PC-9 (cell line): ENCODE measurements at places on chromosomes 1 and 21.

GRCh38 chr1:67977756-67978155, 72.7 kb downstream of the DIRAS3 start:
- no peaks in the 10 kb centered on the region for H3K4me1 ChIP-seq
- no peak for DNase-seq
- no peaks in the 10 kb centered on the region for H3K36me3 ChIP-seq
- H3K4me3 ChIP-seq = no peak overlapping the region

GRCh38 chr1:76759171-76759860, 108.0 kb upstream of the ST6GALNAC5 start:
- no peak for DNase-seq
- H3K4me1 ChIP-seq = no peaks in the 10 kb centered on the region
- no peaks in the 10 kb centered on the region for H3K36me3 ChIP-seq

- H3K27me3 ChIP-seq = no peaks in the 10 kb centered on the region
- H3K4me1 ChIP-seq = peaks cover 22% of the 10 kb centered on the region
- H3K36me3 ChIP-seq = no peaks in the 10 kb centered on the region
- no peak overlapping the region for H3K27ac ChIP-seq
- H3K4me3 ChIP-seq = no peak overlapping the region
- peak; percentile 39 for DNase-seq
Measured at GRCh38 chr1:67840449-67840848, 7.2 kb upstream of the GNG12 start.

GRCh38 chr1:73401666-73402065, 796.3 kb downstream of the LRRIQ3 start:
- H3K36me3 ChIP-seq = no peaks in the 10 kb centered on the region
- DNase-seq = no peak
- no peaks in the 10 kb centered on the region for H3K4me1 ChIP-seq

GRCh38 chr21:44300262-44300959, 558 bp downstream of the PFKL start:
- no peaks in the 10 kb centered on the region for H3K27me3 ChIP-seq
- H3K4me1 ChIP-seq = 0 out of 2 replicates have a peak, but pooled peaks cover 13% of the 10 kb centered on the region
- H3K36me3 ChIP-seq = no peaks in the 10 kb centered on the region
- peak; percentile 67 for DNase-seq
- 0 out of 2 replicates have a peak overlapping the region, but pooled peaks have one; percentile 26 for H3K27ac ChIP-seq

DNA sequence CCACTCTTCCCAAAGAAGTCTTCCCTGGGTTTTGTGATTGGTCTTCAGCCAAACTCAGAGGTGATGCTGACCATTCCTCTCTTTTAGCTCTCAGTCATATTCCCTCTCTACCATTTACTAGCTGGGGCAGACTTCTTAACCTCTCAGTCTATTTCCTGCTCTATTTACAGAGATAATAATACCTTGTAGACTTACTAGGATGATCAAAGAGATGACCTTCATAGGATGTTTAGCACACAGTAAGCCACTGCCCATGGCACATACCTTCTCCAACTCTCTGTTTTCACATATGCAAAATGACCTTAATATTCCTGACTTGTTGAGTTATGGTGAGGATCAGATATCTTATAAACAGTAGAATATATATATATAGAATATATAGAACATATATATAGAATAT, 106.2 kb upstream of the L1TD1 start:
- no peaks in the 10 kb centered on the region for H3K27me3 ChIP-seq
- H3K36me3 ChIP-seq = peaks cover 19% of the 10 kb centered on the region
- H3K4me1 ChIP-seq = no peaks in the 10 kb centered on the region
- no peak for DNase-seq
- no peak overlapping the region for H3K4me3 ChIP-seq
- no peak overlapping the region for H3K27ac ChIP-seq

DNA sequence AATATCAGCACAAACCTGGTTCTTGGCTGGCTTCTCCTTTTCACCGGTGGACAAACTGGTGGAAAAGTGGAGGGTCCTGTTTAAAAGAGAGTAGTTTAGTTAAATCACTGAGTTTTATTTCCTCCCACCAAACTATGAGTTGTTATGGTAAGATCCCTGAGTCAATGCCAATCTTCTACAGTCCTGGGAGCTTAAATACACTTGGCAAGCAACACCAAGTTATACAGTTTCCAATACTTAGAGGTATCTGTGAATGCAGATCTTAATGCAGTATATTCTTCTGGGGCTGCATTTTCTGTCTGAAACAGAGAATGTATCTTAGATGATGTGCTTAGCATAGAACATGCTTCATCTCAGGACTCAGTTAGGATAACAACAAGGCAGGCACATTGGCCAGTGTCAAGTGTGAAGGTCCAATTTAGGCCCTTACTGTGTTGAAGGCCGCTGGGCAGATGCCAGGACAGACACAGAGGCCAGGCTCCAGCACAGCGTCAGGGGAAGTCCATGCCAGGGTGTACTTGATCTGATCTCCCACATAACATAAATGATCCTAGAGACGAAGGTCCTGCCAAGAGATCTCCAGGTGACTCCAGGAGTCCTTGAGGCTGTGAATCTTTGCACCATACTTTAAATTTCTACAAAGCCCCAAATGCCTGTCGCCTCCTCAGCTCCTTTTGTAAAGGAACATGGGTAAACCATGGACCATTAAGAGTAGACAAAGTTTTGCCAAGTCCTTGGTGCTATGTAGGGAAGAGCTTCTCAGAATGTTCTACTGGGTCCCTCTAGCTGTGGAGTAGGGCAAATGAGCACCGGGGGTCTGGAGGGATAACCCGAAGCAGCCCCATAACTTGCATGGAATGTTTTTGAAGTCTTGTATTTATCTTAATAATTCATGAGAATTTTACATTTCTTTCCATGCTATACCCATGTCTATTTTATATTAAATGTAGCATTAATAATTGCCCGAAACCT, 76.8 kb downstream of the KCNJ15 start:
- no peak overlapping the region for H3K4me3 ChIP-seq
- H3K27ac ChIP-seq = no peak overlapping the region
- no peaks in the 10 kb centered on the region for H3K36me3 ChIP-seq
- H3K4me1 ChIP-seq = no peaks in the 10 kb centered on the region
- no peak for DNase-seq
- no peaks in the 10 kb centered on the region for H3K27me3 ChIP-seq

DNA sequence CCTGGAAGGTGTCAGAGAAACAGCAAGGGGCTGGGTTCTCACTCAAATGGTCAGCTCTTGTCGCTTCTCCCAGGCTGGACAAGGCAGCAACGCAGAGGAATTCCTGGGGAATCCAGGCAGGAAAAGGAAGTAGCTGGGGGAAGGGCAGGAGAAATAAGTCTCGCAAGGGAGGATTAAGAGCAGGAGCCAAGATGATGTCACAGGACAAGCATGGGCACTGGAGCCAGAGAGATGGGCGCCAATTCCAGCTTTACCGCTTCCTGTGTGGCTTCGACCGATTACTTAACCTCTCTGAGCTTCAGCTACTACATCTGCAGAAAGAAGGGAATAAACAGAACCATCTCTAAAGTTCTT, 70.5 kb downstream of the SSBP3 start:
- no peaks in the 10 kb centered on the region for H3K27me3 ChIP-seq
- no peak overlapping the region for H3K4me3 ChIP-seq
- H3K36me3 ChIP-seq = no peaks in the 10 kb centered on the region
- H3K27ac ChIP-seq = no peak overlapping the region

DNA sequence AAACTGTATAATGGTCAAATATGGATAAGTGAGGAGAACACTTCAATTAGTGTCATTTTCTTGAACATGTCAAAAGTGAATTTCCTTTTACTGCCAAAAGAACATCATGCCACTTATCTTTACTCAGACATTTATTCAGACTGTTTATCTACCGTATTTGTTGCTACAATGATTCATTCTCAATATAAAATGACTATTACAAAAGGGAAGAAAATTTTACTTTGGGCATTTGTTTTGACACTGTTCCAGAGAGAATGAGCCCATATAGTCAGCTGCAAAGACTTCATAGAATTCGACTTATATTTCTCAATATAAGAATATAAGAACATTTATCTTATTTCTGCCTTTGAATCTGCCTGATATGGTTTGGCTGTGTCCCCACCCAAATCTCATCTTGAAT, 1699.1 kb downstream of the BRINP3 start:
- H3K4me3 ChIP-seq = no peak overlapping the region
- no peak overlapping the region for H3K27ac ChIP-seq
- H3K27me3 ChIP-seq = no peaks in the 10 kb centered on the region
- H3K36me3 ChIP-seq = no peaks in the 10 kb centered on the region

- no peaks in the 10 kb centered on the region for H3K36me3 ChIP-seq
- DNase-seq = no peak
- H3K27ac ChIP-seq = no peak overlapping the region
- H3K4me1 ChIP-seq = no peaks in the 10 kb centered on the region
- no peak overlapping the region for H3K4me3 ChIP-seq
Measured at GRCh38 chr1:30257742-30258380, 465.5 kb downstream of the MATN1 start.

- H3K4me1 ChIP-seq = no peaks in the 10 kb centered on the region
- H3K27ac ChIP-seq = no peak overlapping the region
- H3K27me3 ChIP-seq = peaks cover 2% of the 10 kb centered on the region; the same call in 1 of the 2 replicates
Measured at GRCh38 chr1:57179001-57179400, 213.2 kb upstream of the C8B start.

DNA sequence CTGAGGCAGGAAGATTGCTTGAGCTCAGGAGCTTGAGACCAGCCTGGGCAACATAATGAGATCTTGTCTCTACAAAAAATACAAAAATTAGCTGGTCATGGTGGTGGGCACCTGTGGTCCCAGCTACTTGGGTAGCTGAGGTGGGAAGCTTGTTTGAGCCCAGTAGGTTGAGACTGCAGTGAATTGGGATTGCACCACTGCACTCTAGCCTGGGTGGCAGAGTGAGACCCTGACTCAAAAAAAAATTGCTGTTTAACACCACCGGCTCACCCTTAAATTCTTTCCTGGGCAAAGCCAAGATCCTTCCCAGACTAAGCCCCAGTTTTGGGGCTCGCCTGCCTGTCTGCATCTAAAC, 6.6 kb upstream of the NSUN4 start:
- H3K36me3 ChIP-seq = no peaks in the 10 kb centered on the region
- no peak for DNase-seq
- H3K27me3 ChIP-seq = no peaks in the 10 kb centered on the region
- H3K27ac ChIP-seq = no peak overlapping the region
- peaks cover 8% of the 10 kb centered on the region; the same call in 1 of the 2 replicates for H3K4me1 ChIP-seq

DNA sequence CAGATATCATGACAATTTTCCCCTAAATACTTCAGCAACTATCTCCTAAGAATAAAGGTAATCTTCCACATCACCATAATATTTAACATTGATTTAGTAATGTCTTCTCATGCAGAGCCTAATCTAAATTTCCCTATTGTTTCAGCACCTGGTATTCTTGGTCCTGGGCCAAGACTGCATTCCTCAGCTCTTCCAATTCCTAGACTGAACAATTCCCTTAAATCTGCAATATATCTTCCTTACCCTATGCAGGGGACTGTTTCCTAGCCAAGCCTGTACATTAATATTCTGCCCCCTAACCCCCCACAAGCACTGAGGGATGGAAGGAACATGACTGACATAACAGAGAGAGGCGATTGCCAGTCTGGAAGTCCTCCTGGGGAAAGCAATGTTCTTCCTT, 28.7 kb upstream of the DISP1 start:
- H3K27me3 ChIP-seq = peaks cover 73% of the 10 kb centered on the region
- H3K4me3 ChIP-seq = no peak overlapping the region
- DNase-seq = no peak
- H3K36me3 ChIP-seq = no peaks in the 10 kb centered on the region
- H3K27ac ChIP-seq = no peak overlapping the region
- H3K4me1 ChIP-seq = peaks cover 11% of the 10 kb centered on the region

DNA sequence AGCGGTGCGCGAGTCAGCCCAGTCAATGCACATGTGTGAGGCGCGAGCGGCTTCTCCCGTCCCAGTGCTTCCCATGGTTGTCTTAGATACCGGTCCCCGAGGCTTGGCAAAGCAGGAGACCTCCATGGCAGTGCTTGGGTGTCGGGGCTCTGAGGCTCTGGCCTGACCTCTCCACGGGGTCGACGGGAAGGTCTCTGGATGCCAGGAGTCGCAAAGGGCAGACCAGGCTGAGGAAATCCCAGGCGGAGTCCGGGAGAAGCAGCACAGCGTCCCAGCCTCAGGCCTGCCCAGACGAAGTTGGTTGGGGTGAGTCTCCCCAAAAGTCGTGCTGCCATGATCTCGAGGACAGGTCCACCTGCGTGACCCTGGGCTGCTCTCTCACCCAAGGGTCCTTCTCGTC, 3881.6 kb downstream of the SRGAP2C start:
- H3K27ac ChIP-seq = no peak overlapping the region
- H3K36me3 ChIP-seq = no peaks in the 10 kb centered on the region
- no peaks in the 10 kb centered on the region for H3K4me1 ChIP-seq

GRCh38 chr21:25496825-25497482, 110.3 kb downstream of the MRPL39 start:
- H3K4me3 ChIP-seq = no peak overlapping the region
- H3K27me3 ChIP-seq = no peaks in the 10 kb centered on the region
- no peaks in the 10 kb centered on the region for H3K4me1 ChIP-seq
- H3K27ac ChIP-seq = no peak overlapping the region

GRCh38 chr1:205748403-205749233, 1.4 kb downstream of the NUCKS1 start:
- peaks cover 27% of the 10 kb centered on the region for H3K4me1 ChIP-seq
- peaks cover 26% of the 10 kb centered on the region for H3K36me3 ChIP-seq
- H3K27ac ChIP-seq = peak overlapping the region; percentile 74
- H3K4me3 ChIP-seq = peak overlapping the region; percentile 85
- DNase-seq = no peak

DNA sequence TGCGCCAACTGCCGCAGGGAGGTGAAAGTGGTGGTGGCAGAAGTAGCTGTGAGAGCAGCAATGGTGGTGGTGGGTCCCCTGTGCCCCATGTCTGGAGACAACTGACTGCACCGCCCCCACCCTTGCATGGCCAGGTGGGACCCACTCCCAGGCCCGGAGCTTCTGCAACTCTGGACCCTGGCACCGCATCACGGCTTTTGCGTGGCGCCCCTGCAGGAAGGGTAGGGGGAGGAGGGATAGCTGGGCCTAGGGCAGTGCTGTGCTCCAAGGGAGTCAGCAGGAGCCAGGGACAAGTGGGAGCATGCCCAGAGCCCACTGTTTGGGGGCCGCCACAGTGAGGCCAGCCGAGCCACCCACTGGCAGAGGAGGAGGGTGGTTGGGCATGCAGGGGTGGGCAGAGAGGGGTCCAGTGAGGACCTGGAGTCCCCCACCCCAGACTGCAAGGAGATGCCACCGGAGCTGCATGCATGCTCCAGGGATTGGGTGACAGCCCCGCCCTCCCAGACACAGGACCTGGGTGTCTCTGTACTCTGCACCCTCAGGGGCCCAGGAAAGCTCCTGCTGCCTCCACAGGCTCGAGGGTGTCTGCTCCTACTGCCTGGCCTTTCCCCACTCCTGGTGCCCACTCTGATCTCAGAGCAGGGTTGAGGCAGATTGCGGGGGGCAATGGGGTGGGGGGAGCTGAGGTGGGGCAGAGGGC, 9.8 kb upstream of the CTTNBP2NL start:
- no peak for DNase-seq
- peaks cover 6% of the 10 kb centered on the region; the same call in 1 of the 2 replicates for H3K27me3 ChIP-seq
- peaks cover 3% of the 10 kb centered on the region for H3K4me1 ChIP-seq
- H3K4me3 ChIP-seq = no peak overlapping the region
- no peak overlapping the region for H3K27ac ChIP-seq
